GM04503 (cell line): ENCODE measurements at places on chromosomes 7 and 10.

GRCh38 chr7:89837515-89837914, 316.8 kb upstream of the STEAP1 start:
- peak; percentile 6 for DNase-seq

GRCh38 chr7:3103614-3104398, 60.1 kb upstream of the CARD11 start:
- DNase-seq, result no peak

DNA sequence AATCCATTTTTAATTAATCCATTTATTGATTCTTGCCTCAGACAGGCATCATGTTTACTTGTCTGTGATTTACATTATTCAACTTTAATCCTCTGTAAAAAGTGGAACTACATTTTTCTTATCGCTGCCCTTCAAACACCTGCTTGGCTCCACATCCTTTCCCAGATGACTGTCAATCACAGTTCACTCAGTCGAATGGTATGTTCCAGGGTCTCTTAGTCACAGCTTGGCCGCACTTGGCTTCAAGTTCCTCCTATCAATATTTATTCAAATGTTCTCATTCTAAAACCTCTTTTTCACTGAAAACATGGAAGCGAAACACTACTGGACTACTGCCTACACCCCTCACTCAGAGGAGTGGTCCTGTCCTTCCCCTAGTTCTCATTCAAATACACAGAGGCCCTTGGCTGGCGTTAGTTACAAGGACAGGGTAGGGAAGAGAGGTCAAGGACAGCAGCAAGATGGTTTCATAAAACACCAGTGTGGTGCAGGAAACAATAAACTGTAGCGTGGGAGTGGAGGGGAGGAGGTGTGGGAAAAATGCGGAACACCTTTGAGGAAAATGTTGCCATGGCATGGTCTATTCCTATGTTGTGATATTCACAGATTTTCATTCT, 143.2 kb downstream of the USP6NL start:
- DNase-seq, result no peak

DNA sequence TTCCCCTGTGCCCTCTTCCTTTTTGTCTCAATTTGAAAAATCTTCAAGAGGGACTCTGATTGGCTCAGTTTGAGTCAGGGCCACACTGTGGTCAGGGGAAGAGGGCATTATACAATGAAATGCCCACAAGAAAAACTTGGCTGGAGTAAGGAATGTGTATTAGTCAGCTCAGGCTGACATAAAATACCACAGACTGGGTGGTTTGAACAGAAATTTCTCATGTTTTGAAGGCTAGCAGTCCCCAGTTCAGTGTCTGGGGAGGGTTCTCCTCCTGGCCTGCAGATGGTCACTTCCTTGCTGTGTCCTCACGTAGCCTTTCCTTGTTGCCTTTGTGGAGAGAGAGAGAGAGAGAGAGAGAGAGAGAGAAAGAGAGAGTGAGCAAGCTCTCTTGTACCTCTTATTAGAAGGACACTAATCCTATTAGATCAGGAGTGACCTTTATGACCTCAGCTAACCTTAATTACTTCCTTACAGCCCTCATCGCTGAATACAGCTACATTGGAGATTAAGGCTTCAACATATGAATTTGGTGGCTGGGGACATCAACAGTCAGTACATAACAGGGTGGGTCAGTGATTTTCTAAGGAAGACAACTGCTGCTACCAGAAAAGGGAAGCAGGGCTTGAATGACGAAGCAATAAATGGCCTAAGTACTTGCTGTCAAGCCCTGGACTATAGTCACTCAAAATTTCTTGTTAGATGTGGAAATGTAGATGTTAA, 25.8 kb upstream of the FAM13C start:
- peak; percentile 94 for DNase-seq

GRCh38 chr7:23373151-23374004, 74.2 kb downstream of the MALSU1 start:
- DNase-seq, result no peak

DNA sequence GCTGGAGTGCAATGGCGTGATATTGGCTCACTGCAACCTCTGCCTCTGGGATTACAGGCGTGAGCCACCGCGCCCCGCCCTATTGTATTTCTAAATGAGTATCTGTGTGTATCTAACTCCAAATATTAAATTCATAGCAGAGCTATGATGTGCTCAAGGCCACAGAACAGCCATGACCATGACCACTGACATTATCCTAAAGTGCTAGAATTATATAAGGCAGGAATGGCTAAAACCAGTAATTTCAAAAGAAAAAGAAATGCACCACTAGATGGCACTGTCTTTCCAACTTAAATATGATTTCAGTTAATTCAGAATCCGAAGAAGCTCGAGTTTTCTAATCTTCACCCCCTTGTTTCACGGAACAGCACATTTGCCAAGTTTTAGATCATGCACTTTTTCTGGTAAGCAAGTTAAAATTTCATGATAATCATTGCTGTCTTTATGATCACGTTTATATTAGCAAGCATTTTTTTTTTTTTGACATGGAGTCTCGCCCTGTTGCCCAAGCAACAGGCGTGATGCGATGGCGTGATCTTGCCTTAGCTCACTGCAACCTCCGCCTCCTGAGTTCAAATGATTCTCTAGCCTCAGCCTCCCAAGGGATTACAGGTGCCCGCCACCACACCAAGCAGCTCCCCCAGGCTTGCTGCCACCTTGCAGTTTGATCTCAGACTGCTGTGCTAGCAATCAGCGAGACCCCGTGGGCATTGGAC, 65.3 kb downstream of the OR13A1 start:
- peak; percentile 12 for DNase-seq

DNA sequence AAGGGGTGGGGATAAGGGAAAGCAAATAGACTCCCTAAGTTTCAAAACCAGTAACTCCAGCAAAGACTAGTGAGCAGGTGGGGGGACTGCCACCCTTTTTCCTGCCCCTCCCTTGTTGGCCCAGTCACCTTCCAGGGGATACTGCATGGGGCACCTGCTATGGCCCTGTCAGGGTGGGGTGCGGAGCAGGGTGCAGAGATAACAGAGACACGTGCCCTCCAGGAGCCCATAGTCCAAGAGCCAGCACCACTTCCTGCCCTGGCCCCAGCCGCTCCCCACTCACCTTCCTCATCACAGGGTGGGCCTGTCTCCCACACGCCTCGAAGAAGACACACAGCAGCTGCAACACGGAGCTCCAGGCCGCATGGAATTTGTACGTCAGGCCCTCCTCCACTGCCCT, 20.6 kb downstream of the RRP12 start:
- no peak for DNase-seq

DNA sequence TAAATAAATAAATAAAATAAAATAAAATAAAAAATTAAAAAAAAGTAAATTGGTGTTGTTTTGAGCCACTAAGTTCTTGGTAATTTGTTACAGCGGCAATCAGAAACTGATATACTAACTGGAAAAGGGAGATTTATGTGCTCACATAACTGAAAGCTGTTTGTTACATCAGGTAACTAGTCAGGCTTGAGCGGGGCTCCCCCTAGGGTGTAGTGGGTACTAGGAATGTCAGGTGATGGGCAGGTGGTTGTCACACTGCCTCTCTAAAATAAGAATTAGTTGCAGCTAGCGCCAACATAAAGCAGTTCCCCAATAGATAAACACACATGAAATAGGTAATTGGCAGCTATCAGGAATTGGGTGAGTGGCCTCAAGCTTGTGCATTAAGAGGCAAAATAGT, 1336.9 kb downstream of the XPNPEP1 start:
- no peak for DNase-seq

- no peak for DNase-seq
These were observed 224.8 kb downstream of the DNAJB9 start for GRCh38 chr7:108794466-108794865.

GRCh38 chr10:53886325-53887300, 914.4 kb downstream of the PCDH15 start:
- no peak for DNase-seq

- DNase-seq, result no peak
These were observed 28.1 kb downstream of the STAMBPL1 start for GRCh38 chr10:88908194-88908593.

DNA sequence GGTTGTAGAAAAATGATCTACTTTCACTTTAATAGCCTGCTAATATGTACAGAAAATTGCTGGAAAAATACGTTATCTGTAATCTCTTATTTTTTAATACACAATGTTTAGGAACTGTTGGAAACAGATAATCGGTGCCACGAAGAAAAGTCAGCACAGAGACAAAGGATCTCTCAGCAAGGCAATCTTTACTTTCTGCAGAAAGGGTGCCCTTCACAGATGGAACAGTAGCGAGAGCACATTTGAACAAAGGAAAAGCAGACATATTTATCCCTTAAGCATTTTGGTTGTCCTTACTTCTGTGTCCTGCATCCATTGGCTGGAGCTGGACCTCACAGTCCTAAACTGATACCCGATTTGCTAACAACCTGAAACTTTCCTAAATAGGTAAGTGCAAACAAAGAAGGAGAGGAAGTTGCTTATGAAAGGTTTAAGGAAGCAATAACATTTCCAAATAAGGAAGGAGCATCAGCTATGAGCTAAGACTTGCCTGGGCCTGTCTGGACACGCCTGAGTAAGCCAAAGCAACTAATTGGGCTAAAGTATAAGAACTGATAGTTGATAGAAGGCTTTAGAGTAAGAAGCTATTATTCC, 640.0 kb downstream of the SH2D4B start:
- DNase-seq, result no peak

DNA sequence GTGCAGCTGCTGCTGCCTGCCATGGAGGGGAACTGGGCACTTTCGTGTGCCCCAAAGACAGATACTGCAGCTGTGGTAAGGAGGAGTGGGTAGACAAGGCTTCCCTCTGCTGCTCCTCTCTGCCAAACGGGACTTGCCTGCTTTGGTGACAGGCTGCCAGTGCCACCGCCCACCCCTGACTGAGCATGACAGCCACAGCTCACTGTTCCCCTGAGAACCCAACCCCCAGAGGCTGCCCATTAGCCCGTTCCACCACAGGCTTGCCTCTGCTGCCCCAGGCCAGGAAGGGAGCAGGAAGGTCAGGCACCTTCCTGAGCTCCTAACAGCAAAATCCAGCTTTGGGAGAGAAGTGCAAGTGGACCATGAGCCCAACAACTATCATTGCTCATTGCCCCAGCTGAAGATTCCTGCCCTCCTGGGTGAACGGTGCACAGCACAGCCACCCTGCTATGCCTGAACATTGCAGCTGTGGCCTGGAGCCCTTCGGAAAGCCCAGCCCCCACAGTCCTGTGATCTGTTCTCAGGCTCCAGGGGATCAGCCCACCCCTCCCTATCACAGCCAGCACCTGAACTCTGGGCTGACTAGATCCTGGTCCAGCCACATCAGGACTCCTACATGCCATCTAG, 58.7 kb upstream of the ANTXRL start:
- DNase-seq, result no peak

- no peak for DNase-seq
These were observed 27.4 kb upstream of the TPK1 start for GRCh38 chr7:144863320-144863647.

GRCh38 chr10:27611744-27612550, 107.8 kb downstream of the RAB18 start:
- no peak for DNase-seq

DNA sequence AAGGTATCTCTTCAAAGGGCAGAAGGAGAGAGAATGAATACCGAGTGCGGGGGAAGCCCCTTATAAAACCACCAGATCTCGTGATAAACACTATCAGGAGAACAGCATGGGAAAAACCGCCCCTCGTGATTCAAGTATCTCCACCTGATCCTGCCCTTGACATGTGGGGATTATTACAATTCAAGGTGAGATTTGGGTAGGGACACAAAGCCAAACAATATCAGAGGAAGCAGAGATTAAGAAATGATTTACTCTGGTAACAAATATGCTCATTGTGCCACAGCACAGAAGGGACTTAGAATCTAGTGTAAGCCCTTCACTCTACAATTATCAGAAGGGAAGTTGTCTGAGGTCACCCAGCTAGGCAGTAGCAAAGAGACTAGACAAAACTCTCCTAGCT, 40.1 kb upstream of the ZNRF2 start:
- DNase-seq, result no peak

DNA sequence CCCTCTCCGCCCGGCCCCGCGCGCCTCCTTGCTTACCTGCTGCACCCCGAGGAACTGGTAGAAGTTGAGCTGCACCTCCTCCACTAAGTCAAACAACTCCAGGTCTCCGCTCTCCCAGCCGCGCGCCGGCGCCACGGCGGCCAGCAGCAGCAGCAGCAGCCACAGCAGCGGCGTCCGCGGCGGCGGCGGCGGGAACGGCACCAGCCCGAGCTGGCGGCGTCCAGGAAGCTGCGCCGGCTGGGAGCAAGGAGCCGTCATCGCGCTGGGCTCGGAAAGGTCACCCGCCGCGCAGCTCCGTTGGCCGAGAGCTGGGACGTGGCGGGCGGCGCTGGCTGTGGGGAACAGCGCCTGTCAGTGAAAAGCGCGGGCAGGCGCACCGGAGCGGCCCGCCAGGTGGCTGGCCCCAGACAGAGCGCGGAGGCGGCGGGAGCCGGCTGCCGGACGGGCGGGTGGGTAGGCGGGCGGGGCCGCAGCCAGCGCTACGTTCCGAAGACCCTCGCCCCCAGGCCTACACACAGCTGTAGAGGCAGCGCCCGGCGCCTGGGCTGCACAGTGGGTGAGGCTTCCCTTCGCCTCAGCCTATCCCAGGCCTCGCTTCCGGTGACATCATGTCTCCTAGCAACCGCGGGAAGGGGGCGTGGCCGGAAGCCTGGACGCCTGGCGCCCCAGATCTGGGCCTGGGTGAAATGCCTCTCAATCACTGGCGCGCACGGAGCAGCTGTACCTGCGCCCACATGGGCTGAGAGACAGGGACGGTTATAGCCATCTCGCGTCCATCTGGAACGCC, at the start of gene DNAJC1:
Gene DNAJC1 (minus strand): TSS at position 554 of the 787 bp plus-strand sequence. CDS start 296 bp downstream, at position 258.
- peak; percentile 51 for DNase-seq

DNA sequence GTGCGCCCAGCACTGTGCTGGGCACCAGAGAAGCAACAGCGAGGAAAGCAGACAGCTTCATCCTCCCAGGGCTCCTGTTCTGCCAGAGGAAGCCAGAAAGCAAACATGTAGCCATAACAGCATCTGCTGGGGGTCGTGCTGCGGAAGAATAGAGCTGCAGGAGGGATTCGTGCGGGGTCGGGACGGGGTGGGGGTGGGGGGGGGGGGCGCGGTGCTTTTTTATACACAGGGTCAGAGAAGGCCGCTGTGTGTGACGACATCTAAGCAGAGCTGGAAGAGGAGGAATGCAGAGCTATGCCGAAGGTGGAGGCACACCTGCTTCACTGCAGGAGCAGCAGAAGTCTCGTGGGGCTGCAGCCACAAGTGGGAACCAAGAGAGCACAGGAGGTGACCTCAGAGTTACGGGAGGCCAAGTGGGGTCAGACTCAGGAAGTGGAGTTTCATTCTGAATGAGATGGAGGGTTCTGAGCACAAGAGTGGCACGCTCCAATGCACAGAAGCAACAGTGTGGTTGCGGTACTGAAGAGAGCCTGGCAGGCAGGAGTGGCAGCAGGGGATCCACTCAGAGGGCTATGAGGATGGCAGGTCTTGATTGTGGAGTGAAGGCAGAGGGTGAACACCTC, 11.1 kb downstream of the PKD1L1 start:
- DNase-seq, result no peak

GRCh38 chr7:91319351-91319750, 55.1 kb downstream of the FZD1 start:
- no peak for DNase-seq

DNA sequence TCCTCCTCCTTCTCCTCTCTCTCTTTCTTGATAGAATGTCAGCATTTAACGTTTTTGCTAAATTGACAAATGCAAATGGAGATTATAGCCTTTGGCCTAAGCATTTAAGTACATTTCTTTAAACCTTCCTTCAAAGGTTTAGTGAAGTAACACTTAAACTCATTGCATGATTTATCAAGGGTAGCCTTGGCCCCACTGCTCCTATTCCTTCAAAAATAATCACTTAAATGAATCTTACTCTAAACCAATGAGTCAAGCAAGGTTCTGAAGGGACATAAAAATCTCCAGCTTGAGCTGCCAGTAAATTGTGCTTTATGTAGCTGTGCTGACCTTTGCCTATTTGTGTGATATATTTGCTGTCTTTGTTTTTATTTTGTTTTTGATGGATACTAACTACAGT, 358.5 kb upstream of the AKR1E2 start:
- DNase-seq, result no peak

- DNase-seq, result no peak
These were observed 114.7 kb downstream of the BICC1 start for GRCh38 chr10:58627392-58627791.
